ENCODE measurements at places on chromosomes 1 and 21.

DNA sequence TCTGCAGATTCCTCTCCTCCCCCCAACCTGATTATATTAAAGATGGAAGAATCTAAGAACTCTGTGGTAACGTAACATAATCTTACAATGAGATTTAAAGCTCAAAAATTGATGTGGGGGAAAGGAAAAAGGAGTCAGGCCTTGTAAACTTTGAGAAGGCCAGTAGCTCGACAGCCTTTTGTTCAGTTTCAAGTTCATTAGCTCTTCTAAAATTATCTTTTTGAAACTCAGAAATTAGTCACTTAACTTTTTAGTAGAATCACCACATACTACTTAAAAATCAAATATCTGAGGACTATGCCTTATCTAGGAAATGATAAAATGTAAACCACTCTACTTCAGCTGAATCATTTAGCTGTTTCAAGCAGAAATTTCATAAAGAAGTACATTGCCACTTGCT, 996.2 kb downstream of the AMY1C start:
- DNase-seq: no peak

DNA sequence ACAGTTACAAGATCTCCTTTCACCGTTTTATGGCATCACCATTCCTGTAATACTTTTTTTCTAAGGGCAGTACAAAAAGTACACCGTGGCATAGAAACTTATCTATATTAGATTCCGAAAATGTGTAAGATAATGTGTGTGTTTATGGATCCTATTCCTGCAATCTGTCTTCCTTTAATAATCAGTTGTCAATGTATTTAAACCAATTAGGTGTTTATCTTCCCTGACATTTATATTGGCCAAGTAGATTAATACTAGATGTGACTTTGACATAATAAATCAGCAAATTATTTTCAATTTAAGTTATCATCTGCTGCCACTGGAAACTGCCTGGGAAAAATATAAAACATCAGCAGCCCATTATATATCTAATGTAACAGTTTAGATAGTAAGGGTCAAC, 770.3 kb upstream of the ADGRL2 start:
- DNase-seq: no peak

GRCh38 chr1:224637936-224638335, 21.8 kb downstream of the CNIH3 start:
- no peak for DNase-seq

DNA sequence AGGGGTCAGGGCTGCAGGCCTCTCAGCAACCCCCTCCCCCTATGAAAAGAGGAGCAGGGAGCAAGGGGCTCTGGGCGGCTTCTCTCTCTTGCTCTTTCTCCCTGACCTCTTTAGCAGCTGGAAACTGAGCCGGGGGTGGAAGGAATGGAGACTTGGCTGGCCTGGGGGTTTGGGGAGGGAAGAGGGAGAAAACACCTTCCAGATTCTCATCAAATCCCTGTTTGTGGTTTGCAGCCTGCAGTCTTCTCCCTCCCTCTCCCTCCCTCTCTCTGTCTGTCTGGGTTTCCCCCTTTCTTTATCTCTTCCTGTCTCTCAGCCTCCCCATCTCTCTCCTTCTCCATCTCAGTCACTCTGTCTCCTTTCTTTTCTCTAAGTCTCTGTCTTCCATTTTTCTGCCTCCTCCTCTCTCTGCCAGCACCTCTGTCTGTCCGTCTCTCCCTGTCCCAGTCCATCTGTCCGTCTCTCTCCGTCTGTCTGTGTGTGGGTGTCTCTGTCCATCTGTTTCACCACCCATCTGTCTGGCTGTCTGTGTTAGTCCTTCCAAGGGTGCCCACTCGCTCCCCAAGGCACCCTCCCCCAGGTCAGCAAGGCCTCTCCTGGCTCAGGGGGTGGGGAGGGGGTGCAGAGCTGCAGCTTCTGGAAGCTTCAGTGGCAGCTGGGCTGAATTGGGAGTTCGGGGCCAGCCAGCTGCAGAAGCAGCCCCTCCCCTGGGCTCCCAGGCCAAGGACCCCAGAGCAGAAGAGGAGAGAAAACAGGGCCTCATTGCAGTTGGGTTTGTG, 6.2 kb downstream of the AHDC1 start:
- no peak for DNase-seq

DNA sequence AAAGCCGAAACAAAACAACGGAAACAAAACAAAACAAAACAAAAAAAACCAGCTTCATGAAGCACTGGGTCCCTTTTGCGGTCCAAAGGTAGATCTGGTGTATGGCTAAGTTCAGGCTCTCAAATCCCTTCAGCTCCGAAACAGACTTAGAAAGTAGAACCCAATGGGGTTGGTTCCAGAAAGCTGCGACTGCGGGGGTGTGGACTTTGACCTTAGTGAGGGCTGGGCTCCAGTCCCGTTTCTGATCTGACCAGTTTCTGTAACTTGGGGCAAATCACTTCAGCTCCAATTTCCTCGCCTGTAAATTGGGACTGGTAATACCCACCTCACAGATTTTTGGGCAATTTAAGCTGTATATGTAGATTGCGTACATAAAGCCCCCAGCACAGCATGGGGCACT, 105.2 kb downstream of the ZSCAN20 start:
- DNase-seq: no peak

GRCh38 chr1:211375146-211375818, 48.6 kb downstream of the TRAF5 start:
- DNase-seq: no peak

DNA sequence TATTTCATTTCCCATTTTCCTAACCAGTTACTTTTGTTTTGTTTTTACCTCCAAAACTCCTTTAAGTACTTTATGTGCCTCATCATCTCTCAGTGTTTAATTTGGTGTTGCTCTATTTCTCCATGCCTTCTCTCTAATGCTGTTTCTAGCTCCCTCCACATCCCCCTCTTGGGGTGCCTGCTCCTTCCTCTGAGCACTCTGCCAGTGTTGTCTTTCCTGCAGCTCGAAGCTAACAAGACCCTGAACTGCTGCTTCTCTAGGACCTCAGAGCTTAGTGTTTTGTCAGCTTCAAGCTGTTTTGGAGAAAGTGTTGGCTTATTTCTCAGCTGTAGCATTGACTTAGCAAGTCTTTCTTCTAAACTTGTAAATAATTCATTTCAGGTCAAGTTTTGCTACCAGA, 290.6 kb downstream of the DPYD start:
- DNase-seq: no peak

- no peak for DNase-seq
Measured at GRCh38 chr1:66270119-66270812, 263.7 kb upstream of the SGIP1 start.

- no peak for DNase-seq
Measured at GRCh38 chr1:6645018-6645417, 20.4 kb downstream of the THAP3 start.
